ENCODE measurements at places on chromosomes 12 and 14.

- no peak for DNase-seq
Measured at GRCh38 chr14:54894995-54895394, 7.6 kb downstream of the GCH1 start.

DNA sequence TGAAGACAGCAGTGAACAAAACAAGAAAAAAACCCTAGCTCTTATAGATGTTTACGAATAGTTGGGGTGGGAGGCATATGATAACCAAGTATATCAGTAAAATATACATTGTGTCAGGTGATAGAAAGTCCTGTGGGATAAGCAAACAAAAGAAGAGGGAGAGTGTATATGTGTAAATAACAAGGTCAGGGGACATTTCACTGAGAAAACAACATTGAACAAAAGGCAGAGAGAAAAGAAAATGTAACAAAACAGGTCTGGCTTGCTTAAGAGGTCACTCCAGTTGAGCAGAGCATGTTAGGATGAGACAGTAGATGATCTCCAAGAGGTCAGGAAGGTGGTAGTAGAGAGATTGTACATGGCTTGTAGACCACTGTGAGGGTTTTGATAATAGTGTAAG is 304.1 kb downstream of the ACSS3 start:
- no peak for DNase-seq

- DNase-seq: no peak
Measured at GRCh38 chr14:80567905-80568536, 356.7 kb upstream of the DIO2 start.

- no peak for DNase-seq
Measured at GRCh38 chr12:105202202-105202601, 33.8 kb downstream of the APPL2 start.

GRCh38 chr14:96824283-96824682 is 27.1 kb downstream of the VRK1 start:
- DNase-seq: no peak
